HL-60 (cell line): ENCODE measurements at places on chromosomes 3 and 15.

DNA sequence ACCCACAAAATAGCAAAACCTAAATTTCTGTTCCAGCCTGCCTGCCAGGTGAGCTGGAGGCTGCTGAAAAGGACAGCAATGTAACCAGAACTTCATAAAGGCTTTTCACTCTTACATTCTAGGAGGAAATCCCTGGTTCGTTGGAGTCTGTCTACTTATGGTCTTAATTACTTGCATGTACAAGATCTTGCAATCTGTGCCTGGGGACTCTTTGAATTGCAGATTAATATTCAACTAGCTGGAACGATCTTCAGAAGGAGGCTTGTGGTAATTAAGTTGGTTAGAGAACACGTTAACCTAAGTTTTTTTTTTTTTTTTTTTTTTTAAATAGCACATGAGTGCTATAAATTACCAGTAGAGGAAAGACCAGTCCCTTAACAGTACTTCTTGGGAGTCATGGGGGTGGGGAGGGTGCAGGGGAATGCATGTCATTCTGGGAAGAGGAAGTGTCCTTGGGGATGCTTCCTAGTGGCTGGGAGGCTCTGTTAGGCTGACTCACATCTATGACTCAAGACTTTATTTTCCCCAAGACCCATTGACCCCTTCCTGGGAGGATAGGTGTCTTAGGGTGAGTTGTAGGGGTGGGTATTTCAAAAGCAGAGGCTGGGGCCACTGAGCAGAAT, 139.8 kb downstream of the RAB11A start:
- no peak for DNase-seq

DNA sequence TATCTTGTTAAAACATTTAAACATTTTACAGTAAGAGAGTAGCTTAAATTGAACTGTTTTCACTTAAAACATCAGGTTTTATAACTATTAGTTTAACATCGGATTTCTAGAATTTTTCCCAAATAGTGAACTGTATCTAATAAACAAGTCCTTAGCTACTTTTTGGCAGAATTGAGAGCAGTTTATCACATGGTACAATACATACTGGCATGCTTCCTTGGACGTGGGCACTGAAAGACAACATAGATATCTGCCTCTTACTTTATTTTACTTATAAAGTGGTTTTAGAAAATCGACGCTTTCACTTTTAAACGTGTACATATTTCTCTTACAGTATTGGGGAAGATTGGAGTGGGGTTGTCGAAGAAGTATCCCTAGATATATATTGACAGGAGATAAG, 52.8 kb downstream of the OPA1 start:
- DNase-seq, result no peak

- DNase-seq, result no peak
These were observed 70.1 kb downstream of the GPR160 start for GRCh38 chr3:170107941-170108340.

GRCh38 chr3:57972531-57973111, 35.6 kb upstream of the FLNB start:
- DNase-seq, result no peak

DNA sequence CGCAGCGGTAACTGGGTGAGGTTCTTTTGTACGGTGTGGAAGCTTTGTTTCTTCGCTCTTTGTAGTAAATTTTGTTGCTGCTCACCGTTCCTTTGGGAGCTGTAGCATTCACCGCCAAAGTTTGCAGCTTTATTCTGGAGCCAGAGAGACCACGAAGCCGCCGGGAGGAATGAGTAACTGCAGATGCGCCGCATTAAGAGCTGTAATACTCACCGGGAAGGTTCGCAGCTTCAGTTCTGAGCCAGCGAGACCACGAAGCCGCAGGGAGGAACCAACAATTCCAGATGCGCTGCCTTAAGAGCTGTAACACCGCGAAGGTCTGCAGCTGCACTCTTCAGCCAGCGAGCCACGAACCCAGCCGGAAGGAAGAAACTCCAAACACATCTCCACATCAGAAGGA, 56.0 kb upstream of the DYNC1LI1 start:
- DNase-seq, result no peak
